ENCODE measurements at places on chromosomes 5 and 9.

DNA sequence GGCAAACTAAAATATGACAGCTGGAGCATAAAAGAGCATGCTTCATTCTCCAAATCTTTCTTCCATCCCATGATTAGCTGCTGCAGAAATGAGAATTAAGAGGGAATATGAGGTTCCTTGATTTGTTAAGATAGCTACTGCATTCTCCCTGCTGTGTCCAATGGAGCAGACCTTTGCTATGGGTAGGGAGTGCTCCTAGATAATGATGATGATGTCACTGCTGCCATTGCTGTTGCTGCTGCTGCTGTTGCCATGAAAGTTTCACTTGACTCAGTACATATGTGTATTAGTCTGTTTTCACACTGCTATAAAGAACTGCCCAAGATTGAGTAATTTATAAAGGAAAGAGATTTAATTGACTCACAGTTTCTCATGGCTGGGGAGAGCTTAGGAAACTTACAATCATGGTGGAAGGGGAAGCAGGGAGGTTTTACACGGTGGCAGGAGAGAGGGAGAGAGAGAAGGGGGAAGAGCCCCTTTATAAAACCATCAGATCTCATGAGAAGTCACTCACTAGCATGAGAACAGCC, 128.9 kb downstream of the INSYN2B start:
- DNase-seq: no peak

DNA sequence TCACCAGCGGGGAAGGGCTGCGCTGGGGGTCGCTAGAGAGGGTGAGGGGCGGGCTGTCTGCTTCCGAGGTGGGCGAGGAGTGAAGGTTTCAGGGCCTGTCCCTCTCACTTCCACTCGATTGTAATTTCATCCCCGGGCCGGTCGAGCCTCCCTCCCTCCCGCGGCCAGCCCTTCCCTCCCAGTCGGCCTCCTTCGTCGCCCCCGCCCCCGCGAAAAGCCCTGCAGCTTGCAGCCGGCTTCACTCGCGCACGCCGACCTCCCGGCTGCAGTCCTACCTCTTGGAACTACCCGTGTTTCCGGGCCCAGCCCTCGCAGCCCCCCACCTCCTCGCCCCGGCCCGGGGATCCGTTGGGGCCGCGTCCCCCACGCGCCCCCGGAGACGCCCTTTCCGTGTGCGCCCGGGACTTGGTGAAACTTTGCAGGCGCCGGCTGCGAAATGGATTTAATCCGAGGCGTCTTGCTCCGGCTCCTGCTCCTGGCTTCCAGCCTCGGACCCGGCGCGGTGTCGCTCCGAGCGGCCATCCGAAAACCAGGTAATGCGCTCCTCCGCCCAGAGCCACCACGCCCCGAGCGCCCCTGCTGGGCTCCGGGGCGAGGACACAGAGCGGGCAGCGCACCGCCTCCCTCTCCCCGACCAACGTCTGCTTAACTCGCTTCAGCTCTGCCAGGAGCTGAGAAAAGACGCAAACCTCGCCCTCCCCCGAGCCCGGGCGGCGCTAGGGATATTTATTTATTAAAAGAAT, at the start of gene EGFLAM:
EGFLAM (plus strand) TSS at position 241 of the 743 bp plus-strand sequence; CDS start at position 437, 196 bp downstream.
- peak; percentile 14 for DNase-seq

GRCh38 chr5:115963566-115963965, 1.3 kb downstream of the LVRN start:
- no peak for DNase-seq

- DNase-seq: no peak
Observed at GRCh38 chr9:98236901-98237487, 18.5 kb downstream of the TBC1D2 start.

DNA sequence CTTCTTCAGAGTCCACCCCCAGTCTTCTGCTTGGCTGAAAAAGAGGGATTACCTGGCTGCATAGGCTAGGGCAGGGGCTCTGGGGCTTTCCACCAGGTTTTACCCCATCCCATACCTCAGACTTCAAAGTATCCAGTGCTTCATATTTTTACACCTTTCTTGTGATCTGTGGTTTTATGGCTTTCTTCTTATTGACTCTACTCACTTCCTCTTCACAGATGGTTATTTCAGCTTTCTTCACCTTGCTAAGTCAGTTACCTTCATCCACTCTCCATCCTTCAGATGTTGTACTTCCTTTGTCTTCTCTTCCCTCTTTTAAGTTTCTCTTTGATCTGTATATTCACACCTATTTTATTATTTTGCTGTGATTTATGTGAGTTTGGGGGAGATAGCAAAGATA, 104.3 kb downstream of the GRIA1 start:
- no peak for DNase-seq

GRCh38 chr9:17744786-17745185, 165.9 kb downstream of the SH3GL2 start:
- DNase-seq: peak; percentile 18

DNA sequence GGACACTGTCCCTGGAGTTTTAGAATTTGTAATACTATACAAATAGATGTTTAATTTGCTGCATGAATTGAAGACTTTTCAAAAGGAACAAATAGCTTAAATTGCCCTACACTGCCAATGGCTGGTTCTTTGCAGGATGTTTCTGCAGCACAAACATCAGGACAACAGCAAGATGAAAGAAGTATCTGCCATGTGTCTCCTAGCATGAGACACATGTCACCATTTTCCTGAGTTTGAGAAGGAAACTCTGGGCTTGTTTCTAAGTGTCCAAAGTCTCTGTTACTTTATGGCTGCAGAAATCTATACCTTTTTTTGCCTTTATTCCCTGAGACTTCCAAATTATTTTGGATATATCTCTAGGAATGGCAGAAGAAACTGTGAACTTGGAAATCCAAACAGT, 623 bp upstream of the OR13F1 start:
- DNase-seq: no peak

GRCh38 chr5:32387211-32387610, 57.3 kb downstream of the ZFR start:
- no peak for DNase-seq

GRCh38 chr5:157590478-157590877, 14.9 kb upstream of the ADAM19 start:
- peak; percentile 46 for DNase-seq

- no peak for DNase-seq
Observed at GRCh38 chr5:178284996-178285395, 52.4 kb upstream of the PHYKPL start.

DNA sequence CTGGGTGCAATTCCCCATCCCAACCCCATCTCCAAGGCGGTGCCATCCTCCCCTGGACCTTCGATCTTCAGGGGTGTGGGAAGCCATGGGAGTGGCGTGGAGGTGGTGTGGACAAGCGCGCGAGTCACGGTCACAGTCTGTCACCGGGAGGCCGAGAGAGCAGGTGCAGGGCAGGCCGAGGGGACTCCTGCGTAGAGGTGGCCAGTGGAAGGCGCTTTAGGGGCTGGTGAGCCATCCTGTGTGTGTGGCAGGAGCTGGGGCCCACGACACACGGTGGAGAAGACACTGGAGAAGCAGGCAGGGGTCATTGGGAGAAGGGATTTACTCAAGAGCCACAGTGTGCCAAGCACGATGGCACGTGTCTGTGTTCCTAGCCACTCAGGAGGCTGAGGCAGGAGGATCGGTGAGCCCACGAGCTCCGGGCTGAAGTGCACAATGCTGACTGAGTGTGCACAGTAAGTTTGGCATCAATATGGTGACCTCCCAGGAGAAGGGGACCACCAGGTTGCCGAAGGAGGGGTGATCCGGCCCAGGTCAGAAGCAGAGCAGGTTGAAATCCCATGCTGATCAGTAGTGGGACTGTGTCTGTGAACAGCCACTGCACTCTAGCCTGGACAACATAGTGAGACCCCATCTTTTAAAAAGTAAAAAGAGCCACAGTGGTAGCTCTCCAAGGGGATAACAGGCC, 145.1 kb upstream of the PHYKPL start:
- DNase-seq: no peak

GRCh38 chr5:126267438-126267837, 155.8 kb upstream of the GRAMD2B start:
- DNase-seq: no peak

- peak; percentile 65 for DNase-seq
Observed at GRCh38 chr5:80070338-80071056, 35.3 kb downstream of the THBS4 start.

GRCh38 chr9:36899406-36899805, 134.7 kb downstream of the PAX5 start:
- DNase-seq: no peak

- no peak for DNase-seq
Observed at GRCh38 chr5:133728475-133728874, 116.1 kb upstream of the FSTL4 start.

DNA sequence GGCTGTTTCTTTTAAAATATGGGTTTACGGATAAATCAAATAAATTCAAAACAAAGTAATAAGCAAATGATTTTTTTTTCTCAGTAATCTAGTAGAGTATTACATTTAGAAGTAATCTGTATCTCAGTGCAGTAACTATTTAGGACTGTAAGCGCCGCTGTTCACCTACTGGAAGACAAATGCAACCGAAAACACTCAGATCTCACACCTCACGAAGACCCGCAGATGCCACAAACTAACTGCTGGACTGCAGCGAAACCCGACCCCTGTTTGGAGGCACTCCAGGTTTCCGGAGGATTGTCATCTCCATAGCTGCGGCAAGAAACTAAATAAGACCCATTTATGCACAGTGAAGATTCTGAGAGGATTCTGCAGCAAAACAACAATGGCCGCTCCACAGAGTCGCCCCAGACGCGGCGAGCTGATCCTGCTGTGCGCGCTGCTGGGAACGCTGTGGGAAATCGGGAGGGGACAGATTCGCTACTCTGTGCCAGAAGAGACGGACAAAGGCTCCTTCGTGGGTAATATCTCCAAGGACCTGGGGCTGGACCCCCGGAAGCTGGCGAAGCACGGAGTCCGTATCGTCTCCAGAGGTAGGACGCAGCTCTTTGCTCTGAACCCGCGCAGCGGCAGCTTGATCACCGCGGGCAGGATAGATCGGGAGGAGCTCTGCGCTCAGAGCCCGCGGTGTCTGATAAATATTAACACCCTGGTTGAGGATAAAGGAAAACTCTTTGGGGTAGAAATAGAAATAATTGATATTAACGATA, at the start of gene PCDHGA8:
PCDHGA8 (plus strand) TSS at position 205 of the 770 bp plus-strand sequence; CDS start at position 386, 181 bp downstream.
- peak; percentile 57 for DNase-seq

GRCh38 chr9:77866878-77867277, 164.7 kb downstream of the GNAQ start:
- DNase-seq: no peak

- peak; percentile 7 for DNase-seq
Observed at GRCh38 chr5:75756981-75757380, 39.7 kb upstream of the POC5 start.

GRCh38 chr5:176865964-176866363, 33.2 kb downstream of the HK3 start:
- DNase-seq: no peak

GRCh38 chr5:157670662-157671591, at the start of gene C5orf52:
Gene C5orf52, plus strand, starts transcription at chr5:157671533. Its CDS starts 82 bp downstream, at chr5:157671615.
- peak; percentile 39 for DNase-seq

DNA sequence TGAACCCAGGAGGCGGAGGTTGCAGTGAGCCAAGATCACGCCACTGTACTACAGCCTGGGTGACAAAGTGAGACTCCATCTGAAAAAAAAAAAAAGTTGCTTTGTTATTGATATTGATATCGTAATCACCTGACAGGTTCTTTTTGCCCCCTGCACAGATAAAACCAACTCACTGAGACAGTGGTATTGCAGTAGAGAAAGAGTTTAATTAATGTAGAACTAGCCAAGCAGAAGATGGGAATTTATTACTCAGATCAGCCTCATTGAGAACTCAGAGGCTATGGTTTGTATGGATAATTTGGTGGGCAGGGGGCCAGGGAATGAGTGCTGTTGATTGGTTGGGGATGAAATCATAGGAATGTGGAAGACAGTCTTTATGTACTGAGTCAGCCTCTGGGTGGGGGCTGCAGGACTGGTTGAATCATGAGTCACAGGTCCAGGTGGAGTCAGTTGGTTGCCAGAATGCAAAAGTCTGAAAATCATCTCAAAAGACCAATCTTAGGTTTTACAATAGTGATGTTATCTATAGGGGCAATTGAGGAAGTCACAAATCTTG, 35.8 kb upstream of the MEGF10 start:
- peak; percentile 90 for DNase-seq

GRCh38 chr9:110746211-110746930, 77.8 kb downstream of the MUSK start:
- no peak for DNase-seq

DNA sequence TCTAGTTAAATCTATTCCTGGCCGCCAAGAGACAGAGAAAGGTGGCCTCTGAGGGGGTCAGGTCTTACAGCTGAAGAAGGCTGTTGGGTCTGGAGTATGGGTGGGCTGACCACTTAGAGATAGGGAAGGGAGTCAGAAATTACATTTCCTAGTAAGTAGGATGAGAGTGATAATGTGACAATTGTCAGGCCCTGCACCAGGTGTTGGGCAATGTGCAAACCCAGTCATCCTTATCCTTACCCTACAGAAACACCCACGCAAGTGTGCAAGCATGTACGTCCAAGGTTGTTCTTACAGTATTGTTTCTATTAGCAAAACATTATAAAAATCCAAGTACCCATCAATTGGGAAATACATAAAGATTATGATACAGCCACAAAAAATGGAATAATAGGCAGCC, 9.5 kb downstream of the SPAAR start:
- no peak for DNase-seq

DNA sequence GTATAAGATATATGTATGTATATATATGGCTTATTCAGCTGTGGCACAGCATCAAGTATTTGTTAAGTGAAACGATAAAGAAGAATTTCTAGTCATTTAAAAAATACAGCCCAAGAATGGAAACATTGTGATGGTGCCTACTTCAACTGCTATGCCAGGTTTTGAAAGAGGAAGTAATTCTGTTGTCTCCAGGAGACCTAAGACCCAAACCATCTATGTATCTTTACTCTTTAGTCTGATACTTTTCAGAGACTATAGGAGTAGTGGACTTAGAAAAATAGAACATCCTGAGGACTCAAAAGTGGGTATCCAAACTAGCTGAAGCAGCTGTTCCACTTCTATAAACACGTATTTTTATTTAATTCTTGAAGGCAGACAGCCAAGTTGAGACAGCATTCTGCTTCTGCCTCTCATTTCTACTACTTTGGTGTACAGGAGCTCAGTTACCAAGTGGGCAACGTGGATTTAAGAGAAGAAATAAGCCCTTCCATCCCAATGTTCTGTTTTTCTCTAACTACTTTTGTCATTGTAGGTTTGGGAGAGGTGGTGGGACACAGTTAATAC, 110.7 kb downstream of the RPS23 start:
- no peak for DNase-seq

- DNase-seq: no peak
Observed at GRCh38 chr9:97547098-97547829, 45.8 kb downstream of the TMOD1 start.

- DNase-seq: peak; percentile 98
Observed at GRCh38 chr5:76790632-76791290, 28.1 kb upstream of the F2RL1 start.

- peak; percentile 37 for DNase-seq
Observed at GRCh38 chr9:97985058-97985861, 2.1 kb downstream of the ANP32B start.

DNA sequence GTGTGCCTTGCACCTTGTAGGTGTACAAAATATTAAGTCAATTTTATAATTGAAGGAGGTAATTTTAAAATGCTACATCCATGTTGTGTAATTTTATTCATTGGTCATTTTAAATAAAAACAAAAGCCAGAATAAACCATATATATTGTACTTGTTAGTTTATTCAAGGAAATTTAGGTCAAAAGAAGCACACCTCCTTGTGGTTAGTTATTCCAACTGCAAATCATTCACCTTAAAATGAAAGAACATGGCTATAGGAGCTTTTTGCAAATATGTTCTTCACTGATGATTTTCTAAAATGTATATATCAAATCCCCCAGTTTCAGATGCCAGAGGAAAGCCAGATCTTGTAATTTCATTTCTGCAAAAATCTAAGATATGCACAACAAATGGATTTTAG, 5.4 kb upstream of the MOCS2 start:
- DNase-seq: peak; percentile 10

Data from fibroblast of skin of right biceps (primary cell).